ENCODE measurements at places on chromosomes 6 and 20.
A peak's percentile ranks its signal among the peaks of the same experiment; 100 is the strongest.

GRCh38 chr6:145704143-145704781 is 31.1 kb downstream of the EPM2A start:
- no peak for DNase-seq

DNA sequence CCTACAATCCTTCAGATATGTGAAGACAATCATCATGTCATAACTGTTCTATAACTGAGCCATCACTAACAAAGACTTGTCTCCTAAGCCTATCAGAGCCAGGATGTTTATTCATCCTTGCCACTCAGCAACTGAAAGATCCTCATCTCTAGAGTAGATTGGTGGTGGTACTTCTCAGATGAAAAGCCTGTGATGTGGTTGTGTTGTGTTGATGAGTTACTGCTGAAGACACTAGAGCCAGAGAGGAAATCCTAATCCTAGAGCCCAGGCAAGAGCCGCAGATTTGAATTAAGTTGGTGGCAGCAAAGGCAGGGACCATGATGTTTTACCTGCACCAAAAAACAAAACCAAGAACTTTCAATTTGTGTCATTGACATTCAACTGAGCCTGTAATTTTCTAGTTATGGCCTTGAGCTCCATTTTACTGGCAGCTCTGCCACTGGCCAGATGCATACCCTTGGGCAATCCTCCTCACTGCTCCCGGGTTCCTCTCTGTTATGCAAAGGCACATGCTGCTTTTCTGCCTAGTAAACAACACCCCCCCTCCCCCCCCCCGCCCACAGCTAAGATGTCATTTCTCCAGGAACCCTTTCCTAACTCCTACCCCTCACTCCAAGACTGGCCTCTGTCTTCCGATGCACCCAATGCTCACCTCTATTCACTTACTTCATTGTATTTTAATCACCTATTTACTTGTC is 50.2 kb upstream of the REV3L start:
- DNase-seq: no peak

GRCh38 chr6:150634964-150635292 is 35.2 kb downstream of the PLEKHG1 start:
- no peak for DNase-seq

GRCh38 chr6:22072949-22073348 is 223.9 kb downstream of the PRL start:
- no peak for DNase-seq

DNA sequence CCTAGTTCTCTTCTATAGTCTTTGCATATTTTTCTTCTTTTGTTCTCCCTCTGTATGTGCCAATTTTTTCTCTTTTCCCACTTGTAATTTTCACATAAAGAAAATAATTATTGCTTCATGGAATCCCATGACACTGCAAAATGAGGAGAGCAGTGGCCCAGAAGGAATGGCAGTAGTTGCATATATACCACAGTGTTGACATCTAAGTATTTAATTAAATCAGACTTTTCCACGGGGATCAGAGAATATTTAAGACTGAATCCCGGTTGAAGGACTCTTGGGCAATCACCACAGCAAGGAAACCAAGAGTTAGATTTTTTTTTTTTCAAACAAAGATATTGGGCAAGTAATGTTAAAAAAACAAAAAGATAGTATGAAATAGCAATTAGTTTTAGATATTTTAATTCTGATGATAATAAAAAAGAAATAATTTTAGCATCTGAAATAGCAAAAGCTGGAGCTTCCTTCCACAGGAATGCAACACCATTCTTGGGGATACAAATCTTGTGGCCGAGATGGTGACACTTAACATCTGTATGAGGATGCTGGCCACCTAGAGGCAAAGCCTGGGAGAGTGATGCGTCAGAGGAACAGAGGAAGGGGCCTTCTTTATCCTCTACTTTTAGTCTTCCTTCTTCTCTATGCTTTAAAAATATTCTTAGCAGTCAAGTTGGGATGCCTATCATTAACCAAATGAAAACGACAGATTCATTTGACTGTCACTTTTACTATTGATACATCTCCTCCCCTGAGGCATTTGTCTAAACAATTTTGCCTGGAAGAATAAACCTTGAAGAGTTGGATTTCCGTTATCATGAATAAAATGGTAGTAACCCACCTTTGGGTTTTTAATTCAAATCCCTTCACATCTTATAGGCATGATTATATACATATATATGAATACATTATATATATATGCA is 356.2 kb downstream of the GJA1 start:
- no peak for DNase-seq

DNA sequence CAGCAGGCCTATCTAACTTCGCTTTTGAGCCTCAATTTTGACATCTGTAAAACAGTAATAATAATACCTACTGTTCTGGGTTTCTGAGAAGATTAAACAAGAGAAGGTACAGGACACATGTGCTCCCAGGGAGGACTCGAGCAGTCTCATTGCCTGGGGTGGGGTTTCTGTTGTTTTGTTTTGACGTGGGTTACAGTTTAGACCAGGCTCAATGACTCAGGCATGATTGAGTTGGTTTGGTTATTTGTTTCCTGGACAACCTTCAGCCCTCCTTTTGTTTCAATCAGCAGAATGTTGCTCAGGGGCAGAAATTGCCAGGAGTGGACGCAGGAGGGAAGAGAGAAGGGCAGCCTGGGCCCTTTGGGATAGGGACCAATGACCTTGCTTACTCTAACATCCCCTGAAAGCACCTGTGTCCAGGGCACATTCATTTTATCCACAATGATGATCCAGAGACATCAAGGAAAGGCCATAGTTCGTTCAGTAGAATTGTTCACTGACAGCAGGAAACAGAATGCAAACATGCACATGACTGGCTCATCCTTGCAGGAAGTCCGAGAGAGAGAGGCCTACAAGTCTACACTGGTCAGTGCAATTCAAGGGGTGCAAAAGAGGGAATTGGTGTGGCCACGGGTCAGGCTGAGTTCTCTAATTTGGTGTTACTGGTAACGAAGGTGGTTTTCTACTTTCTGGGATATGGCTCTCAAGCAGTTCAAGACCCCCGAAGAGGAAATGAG is 74.5 kb upstream of the MRPS10 start:
- DNase-seq: peak; percentile 72

DNA sequence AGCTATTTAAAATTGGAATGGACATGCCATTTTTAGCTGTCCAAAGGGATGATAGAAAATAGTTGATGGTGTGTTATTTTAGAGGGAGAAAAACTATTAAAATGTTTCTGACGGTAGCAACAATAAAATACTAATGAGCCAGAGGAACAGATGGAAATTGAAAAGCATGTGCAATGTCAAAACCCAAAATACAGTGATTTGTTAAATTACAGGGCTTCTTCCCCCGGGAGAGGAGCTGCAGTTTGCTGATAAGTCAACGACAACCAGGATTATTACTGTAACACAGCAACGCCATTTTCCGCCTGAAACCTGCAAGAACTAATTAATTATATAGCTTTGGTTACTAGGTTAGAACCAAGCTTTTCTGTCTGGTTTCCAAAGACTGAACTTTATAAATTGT is 179.6 kb upstream of the SPTLC3 start:
- no peak for DNase-seq

DNA sequence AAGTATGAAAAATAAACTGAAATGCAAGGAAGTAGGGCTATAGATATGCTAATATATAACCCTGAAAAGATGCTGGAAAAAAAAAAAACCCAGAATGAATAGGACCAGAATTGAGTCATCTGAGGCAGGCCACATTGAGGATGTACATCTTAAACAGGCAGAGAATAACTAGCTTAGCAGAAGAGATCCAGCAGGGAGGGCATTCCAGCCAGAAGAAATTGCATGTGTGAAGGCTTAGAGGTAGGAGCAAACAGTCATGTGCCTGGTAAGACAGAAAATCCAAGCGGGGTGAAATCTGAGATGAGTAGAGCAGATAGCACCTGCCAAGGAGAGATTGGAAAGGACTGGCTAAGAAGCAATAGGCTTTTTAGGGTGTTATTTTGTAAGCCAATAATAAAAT is 2.6 kb downstream of the COL19A1 start:
- no peak for DNase-seq

DNA sequence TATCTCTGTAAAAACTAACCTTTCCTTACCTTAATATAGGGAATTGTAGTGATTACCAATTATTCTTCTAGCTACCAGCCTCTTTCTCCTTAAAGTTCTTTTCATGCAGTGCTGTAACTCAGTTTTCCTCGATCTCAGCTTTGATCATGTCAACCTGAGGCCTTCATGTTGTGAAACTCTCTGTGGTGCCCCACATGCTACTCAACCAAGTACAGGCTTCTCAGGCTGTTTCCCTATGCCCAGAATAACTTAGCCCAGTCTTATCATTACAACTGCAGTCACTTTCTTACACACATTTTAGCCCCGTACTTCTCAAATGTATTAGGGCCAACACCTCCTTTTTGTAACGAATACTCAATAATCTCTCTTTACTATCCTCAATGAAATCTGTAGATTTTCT is 90.1 kb upstream of the SUPT3H start:
- DNase-seq: no peak

- DNase-seq: no peak
Observed at GRCh38 chr6:31792761-31793171, 2.8 kb downstream of the VARS1 start.

DNA sequence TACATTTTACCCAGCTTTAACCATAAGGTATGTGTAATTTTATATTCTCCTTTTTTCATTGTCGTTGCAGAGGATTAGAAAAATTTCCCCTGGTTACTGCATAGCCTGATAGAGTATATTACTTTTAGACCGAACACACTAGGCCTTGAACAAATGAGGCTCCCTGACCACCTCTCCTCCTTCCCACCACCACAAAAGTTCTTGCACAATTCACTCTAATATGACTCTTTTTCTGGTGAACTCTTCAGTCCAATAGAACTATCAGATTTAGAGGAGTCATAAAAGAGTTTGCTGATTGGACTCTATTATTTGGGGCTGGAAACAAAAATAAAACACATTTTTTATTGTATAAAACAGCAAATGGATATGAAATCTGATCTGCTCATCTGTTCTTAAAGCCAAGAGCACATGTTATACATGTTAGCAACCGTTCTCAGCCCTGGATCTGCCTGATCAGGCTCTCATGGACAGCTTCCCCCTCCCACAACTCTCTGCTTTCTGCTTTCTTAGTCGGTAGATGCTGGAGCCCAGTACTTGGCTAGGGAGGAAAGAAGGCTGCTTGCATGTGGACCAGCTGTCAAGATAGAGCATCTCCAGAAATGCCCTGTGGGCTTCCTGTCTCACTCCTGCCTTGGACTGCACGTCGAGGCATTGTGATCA is 83.5 kb downstream of the CD164 start:
- no peak for DNase-seq

DNA sequence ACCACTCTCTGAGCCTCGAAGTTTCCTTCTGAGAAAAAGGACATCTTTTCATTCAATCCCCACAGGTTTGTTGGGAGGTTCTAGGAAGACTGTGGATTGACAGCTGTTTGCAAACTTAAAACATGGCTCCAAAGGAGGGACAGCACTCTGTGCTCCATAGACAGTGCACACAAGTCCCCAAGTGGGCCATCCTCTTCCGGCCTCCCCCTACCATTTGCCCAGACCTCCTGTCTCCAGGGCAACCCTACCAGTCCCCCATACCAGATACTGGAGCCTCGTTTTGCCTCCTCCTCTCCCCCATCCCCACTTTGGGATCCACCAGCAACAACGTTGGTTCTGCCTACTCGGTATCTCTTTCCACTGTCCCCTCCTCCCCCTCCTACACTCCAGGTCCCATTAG is 8.5 kb upstream of the DLGAP4 start:
- no peak for DNase-seq

DNA sequence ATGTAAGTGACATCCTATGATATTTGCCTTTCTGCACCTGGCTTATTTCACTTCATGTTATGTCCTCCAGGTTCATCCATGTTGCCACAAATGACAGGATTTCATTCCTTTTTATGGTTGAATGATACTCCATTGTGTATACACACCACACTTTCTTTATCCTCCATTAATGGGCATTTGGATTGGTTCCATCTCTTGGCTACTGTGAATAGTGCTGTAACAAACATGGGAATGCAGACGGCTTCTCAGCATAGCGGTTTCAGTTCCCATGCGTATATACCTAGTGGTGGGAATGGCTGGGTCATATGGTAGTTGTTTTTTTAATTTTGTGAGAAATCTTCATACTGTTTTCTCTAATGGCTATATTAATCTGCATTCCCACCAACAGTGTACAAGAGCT is 14.8 kb downstream of the MTHFD1L start:
- DNase-seq: no peak

DNA sequence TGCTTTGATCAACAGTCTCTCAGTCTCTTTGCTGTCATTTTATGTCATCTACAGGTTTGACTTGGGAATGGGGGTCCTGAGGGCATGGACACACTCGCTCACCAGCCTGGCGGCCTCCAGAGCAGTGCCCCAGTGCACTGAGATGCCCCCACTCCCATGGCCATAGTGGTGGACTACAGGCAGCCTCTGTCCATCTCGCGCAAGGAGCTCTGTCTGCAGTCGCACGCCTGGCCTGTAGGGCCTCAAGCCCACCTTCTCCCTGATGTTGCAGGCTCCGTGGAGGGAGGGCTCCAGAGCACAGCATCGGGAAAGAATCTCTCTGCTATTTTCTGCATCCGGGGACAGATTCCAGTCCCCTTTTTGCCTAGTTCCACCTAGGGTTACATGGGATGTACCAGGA is 22.6 kb downstream of the DDO start:
- no peak for DNase-seq

DNA sequence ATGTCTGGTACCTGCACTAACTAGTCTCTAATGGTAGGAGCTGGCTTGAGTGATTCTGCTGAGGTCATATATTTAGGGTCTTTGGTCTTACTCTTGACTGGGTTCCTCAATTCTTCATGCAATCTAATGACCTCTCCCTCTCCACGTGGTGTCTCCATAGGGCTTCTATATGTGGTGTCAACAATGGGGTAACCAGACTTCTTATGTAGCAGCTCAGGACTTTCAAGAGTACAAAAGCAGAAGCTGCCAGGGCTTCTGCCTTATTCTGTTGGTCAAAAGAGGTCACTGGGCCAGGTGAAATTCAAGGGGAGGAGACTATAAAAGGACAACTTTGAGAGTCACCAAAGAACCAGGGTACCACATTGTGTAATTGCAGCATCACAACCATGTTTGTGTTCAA is 54.3 kb downstream of the NUS1 start:
- DNase-seq: no peak

DNA sequence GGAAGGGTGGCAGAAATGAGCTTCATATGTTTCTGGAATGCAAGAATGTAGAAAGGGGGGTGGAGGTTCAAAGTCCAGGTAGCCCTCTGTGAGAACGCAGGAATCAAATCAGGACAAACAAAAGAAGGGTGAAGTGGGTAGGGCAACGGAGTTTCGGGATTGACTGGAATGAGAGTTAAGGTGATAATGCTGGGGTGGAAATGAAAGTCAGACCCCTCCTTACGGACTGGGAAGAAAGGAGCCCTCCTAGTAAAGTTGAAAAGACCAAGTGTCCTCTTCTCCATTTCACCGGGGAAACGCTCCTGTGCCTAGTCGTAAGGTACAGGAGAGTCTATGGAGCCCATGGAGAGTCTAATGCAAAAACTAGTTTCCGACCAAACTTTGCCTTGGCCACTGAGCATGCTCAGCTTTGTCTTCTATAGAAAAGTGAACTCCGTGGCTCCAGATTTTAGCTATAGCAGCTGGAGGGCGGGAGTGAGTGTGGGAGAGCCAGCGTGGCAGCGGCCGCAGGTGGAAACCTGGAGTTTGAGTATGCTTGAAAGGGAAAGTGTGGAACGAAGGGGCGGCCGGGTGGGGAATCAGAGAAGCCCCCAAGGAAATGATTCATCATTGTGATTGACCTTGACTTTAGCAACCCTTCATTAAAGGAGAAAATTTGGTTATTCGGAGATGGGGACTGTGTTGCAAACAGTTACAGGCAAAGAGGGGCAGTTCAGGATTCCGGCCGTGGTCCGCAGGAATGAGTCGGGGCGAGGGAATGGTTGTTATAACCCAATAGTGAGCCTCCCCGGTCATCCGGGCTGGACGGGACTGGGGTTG is 1.3 kb upstream of the LRRC1 start:
- DNase-seq: peak; percentile 82

- no peak for DNase-seq
Observed at GRCh38 chr6:14055541-14055940, 62.0 kb upstream of the CD83 start.

All from LoVo (cell line).